ENCODE measurements at places on chromosomes 1 and 21.

DNA sequence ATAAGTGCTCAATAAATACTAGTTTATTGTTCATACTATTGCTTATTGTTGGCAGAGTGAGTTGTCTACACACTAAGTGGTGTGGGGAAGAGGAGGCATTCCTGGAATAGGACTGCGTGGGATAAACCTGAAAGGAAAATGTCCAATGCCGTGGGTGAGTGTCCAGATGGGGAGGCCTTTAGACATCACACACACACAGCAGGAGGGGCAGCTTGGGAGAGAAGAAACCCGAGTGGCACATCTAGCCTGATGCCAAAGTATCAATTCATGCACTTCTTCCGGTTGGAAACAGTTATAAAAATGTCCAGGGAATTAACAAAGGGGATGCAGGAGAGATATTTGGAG is 27.3 kb downstream of the CCN1 start:
- no peak for DNase-seq

- no peak for DNase-seq
These were observed 11.7 kb downstream of the PKN2 start for GRCh38 chr1:88695781-88696180.

GRCh38 chr21:34606051-34606450 is 8.9 kb downstream of the RCAN1 start:
- no peak for DNase-seq

DNA sequence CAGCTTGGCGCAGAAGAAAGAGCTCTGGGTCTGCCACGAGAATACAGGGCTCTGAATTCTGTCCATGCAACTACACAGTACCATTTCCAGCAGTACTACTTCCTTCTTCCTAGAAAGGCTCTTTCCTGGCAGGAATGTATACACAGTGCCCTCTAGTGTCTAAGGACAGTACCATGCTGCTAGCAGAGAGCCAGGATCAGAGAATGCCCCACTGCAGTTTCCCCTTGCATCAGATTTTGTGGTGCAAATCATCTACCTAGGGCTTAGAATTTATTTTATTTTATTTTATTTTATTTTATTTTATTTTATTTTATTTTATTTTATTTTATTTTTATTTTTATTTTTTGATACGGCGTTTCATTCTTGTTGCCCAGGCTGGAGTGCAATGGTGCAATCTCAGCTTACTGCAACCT is 50.8 kb downstream of the PAX7 start:
- no peak for DNase-seq

DNA sequence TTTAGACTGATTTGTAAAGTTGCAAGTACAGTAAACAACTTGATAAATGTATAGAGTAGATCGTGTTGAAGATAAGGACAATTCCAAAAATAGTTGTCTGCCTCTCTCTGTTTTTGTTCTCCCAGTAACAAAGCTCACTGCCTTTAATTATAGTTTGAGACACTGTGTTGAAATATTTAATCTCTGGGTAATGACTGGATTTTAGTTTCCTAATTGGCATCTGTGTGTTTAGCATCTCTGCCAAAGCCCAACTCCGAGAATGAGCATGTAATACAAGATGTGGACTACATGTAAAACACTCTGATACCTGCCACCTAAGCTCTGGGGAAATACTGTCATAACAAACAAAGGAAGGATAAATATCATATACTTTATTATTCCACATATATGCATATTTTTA is 27.7 kb upstream of the SDE2 start:
- no peak for DNase-seq

DNA sequence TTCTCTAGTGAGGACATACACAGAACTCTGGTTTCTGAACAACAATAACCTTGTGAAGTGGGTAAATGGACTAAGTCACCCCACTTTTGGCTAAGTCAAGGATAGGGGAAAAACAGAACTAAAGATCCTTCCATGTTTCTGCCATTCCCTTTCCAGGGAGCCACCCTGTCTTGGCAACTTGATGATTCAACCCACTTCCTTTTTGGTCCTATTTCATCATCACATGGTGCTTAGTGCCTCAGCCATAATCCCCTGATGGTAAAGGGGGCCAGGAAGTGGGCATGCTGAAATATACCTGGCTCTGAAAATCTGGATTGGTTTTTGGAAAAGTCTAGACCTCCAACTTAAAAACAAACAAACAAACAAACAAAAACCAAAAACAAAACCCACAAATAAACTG is 206.4 kb upstream of the FOXD3 start:
- no peak for DNase-seq

DNA sequence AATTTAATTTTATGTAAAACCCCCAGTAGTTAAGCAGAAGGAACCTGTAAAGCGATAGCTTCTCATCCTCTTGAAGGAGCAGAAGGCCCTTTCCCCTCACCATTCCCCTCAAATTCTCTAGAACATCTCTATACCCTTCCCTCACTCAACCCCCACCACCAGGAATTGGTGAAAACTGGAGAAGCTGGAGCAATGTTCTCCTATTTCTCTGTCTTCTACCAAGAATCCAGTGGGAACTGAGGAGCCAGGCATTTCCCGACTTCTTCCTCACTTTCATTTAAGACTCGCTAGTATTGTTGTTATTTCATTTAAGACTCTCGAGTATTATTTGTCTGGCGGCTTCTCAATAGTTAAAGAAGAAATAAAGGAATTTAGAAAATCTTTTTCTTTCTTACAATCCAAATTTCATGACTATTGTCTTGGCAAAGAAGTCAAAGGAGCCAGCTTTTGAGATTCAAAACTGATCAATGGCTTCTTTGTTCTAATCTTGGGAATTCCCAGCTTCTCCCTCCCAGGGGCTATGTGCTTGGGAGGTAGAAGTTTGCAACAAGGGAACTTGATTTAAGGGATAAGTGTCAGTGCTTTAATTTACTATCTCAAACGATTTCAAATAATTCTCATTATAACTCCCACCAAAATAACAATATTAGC is 253.3 kb upstream of the ADGRL2 start:
- DNase-seq = no peak

DNA sequence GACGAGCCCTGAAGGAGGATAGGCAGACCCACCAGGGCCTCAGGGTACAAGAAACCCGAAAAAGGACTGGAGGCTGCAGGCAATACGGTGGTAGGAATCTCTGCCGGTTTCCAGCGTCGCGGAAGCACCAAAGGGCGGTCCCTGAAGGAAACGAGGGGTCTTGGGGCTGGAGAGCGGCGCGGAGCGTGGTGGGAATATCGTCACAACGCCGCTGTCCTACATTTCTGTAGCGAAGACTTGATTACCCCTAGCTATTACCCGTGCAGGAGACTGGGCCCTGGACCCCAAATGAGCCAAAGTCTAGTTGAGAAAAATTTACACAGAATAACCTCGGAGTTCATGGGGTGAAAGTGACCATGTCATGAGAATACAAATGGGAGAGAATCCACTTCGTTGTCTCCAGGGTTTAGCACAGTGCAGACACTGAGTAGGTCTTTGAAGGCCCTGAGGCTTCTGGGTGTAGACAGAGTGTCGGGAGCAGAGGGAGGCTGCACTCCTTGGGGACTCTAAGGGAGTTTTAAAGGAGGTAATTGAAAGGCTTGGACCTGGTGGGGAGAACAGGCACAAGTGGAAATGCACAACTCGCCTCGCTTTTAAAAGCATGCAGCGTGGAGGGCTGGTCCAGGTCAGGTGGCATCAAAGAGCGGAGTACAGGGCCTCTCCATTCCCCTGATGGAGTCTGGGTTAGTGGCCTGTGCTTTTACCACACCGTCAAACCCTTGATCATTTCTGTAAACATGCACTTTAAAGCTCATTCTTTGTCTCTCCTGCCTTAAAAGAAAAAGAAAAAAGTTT is 1.5 kb downstream of the ATP1A1 start:
- DNase-seq = no peak

DNA sequence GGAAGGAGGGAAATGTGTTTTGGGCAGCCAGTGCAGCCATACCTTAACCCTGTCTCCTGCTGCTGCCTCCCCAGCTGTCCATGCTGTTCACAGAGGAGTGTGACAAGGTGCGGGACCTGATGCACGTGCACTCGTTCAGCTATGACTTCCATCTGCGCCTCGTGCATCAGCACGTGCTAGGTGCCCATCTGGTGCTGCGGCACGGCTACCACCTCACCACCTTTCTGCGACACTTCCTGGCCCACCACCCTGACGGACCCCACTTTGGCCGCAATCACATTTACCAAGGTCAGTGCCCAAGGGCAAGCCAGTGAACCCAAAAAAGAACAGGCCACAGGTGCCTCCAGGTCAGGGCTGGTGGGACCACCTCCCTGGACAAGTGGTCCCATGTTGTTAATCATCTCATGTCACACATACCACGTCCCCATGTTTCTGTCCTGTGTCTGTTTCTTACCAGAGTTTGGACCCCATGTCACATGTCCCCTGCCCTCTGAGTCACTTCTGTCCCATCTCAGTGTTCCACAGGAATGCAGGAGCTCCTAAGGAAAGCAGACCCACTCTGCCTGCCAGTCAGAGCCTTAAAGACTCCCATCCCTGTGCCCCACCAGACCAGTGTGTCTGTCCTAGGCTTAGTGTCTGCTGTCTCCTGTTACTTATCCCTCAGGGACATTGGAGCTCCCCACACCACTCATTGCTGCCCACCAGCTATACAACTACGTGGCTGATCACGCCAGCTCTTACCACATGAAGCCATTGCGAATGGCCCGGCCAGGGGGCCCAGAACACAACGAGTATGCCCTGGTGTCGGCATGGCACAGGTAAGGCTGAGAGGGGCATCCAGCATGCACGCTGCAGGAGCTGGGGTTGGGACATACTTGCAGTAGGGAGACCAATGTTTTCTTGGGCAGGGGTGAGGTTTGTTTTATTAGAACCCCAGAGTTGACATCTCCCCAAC is 6.6 kb downstream of the HYI start:
- peak; percentile 51 for DNase-seq

- no peak for DNase-seq
These were observed at the start of gene SLC25A34 for GRCh38 chr1:15736038-15736891. SLC25A34 (plus strand) TSS chr1:15736258; CDS start chr1:15736486, 228 bp downstream.

DNA sequence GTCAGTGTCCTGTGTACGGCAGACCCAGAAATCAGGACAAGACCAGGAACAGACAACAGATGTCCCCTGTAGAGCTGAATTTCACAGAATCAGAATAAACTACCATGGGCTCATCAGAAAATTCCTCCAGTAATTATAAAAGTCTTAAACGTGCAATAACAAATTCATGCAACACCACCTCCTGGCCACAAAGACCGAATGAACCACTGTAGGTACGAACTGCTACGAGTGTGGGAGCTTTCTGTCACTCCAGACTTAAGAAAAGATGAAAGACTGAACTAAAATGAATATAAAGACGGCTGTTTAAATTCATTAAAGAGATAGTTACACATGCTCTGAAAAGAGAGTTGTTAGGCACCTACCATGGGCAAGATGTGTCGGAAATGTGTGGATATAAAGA is 333.5 kb downstream of the RRAGC start:
- DNase-seq = no peak

All from sciatic nerve (tissue), 2 donors.